ENCODE measurements at places on chromosomes 16 and 17.

GRCh38 chr17:56902348-56902747, 11.5 kb downstream of the TRIM25 start:
- DNase-seq = peak; percentile 35

DNA sequence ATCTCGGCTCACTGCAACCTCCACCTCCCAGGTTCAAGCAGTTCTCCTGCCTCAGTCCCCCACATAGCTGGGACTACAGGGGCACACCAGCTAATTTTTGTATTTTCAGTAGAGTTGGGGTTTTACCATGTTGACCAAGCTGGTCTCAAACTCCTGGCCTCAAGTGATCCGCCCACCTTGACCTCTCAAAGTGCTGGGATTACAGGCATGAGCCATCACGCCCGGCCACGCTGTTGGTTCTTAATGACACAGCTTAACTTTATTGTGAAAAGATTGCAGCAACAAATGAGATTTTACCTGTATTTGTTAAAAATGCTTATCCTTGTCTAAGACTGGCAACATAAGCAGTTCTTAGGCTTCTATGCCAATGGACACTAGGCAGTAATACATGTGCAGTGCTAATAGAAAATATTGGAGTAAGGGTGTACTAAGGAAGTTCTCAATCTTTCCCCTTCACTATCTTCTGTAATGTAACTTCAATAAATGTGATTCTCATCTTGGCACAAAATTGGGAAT, 2.9 kb downstream of the UBB start:
- no peak for DNase-seq

GRCh38 chr17:42979511-42980273, at the start of gene PTGES3L:
Gene PTGES3L (minus strand): TSS chr17:42980080. CDS start chr17:42980053, 27 bp downstream.
- peak; percentile 57 for DNase-seq

DNA sequence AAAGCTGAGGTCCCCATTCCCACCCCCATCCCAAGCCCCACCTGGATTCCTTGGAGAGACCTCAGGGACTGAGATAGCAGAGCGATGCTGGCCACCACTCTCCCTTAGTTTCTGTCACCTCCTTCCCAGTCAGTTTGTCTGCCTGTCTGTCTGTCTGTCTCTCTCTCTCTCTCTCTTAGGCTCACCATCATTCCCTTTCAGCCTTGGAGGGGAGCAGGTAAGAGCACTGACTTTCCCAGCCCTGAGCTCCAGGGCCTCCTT, 5.9 kb downstream of the CD300LB start:
- DNase-seq = no peak

GRCh38 chr17:20300436-20300934, 166.9 kb downstream of the LGALS9B start:
- DNase-seq = no peak

- peak; percentile 62 for DNase-seq
Measured at GRCh38 chr16:89187032-89187769, 13.1 kb downstream of the SLC22A31 start.

GRCh38 chr16:80500116-80500859, 40.5 kb upstream of the DYNLRB2 start:
- peak; percentile 6 for DNase-seq

DNA sequence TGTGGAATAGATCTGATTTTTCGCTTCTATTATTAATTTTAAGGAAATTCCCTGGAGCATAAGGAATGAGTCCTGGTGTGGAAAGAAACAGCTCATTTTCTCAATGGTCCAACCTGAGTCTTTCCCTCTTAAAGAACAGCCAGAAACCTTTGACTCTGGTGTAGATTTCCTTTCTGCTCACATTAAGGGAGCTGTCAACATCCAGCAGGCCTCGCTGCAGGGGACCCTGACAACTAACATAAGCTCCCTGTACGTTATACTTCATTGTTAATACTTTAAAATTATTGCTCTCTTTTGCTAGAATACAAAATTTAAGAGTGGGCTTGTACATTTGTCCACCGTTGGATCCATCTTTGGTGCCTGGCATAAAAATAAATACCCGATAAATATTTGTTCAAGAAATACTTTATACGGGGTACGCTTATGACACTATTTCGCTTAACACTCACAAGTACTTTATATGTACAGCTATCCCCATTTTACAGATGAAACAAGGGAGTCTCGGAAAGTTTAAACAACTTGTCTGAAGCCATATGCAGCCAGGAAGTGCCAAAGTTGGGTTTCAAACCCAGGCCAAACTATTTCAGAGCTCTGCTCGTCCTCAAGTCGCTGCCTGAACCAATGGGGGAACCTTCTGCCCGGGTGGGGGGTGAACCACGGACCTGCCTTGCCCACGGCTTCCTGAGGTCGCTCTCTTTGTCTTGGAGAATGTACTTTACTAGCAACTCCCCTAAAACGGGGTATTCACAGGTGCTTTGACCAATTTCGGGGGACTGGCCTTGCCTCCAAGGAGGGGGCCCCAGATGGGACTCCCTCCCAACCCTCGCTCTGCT, 611 bp downstream of the SMARCE1 start:
- DNase-seq = peak; percentile 10

DNA sequence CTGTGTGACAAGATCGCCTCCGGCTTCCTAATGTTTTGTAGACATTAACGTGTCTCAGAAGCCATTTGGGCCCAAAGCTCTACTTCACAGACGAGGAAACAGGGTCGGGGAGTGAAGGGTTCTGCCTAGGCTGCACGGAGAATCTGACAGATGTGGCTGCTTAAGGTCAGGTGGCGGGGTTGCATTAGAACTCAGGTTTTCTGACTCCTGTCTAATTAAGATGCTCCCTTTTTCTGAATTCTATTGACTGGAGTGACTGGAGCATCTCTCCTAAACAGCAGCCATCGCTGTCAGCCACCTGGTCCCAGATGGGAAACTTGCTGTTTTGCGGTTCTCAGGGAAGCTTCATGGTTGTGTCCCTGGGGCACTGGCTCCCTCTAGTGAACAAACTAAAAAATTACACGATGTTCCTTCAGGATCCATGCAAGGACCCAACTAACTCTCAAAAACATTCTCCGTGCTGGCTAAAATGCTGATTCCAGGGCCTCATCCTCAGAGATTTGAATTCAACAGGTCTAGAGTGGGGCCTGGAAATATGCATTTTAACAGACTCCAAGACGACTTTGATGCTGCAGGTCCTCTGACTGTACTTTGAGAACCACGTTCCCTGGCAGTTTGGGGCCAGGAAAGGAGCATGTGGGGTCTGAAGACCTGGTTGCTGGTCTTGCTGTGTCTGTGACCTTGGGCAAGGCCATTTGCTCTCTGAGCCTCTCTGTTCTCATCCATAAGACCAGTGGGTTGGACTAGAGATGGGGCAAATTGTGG, 117.4 kb downstream of the IRF8 start:
- peak; percentile 74 for DNase-seq

GRCh38 chr16:57513371-57514102, 22.8 kb downstream of the CCDC102A start:
- DNase-seq = no peak

DNA sequence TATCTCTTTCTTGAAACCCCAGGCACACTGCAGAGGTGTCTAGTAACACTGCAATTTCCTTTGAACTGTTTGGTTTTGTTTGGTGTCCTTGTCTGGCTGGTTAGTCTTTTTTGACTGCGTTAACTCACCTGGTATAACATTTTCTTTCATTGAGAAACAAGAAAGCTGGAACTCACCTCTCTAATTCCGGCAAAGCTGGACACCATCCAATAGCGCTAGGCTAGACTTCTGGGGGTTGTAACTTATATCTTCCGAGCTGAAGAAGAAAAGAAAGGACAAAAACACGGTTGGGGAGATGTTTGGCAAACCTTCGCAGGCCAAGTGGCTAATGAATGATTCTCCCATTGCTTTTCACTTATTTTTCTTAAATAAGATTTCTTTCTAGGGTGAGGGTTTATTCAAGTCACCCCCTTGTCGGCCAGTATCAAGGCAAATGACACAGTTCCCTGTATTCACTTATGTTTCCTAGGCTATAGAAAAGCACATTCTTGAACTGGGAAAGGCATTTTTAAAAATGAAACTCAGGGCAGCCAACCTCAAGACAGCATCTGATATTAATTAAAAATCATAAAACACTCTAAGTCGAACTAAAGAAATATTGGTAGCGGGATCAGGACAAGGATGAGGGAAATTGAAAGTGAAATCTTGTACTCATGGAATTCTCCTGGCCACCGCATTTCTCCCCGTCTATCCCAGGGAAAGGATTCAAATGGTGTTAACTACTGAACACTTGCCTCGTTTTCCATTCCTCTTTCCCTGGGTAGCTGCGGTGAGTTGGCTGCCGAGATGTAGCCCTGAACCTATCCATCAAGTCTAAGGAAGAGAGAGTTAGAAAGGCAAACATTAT, 95.9 kb upstream of the ZFHX3 start:
- no peak for DNase-seq

DNA sequence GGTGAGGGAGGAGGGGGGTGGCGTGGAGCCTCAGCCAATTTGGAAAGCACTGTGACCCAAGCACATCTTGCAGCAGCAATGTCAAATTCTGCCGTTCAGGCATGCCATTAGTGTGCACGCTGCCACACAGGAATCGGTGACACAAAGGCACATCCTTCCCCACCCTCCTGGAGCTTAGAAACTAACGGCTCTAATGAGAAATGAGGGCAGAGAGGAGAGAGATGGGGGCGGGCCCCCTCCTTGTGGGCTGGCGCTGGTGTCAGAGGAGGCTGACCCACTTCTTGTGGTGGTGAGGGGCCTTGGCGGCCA, 94.8 kb downstream of the RTN4RL1 start:
- DNase-seq = no peak

DNA sequence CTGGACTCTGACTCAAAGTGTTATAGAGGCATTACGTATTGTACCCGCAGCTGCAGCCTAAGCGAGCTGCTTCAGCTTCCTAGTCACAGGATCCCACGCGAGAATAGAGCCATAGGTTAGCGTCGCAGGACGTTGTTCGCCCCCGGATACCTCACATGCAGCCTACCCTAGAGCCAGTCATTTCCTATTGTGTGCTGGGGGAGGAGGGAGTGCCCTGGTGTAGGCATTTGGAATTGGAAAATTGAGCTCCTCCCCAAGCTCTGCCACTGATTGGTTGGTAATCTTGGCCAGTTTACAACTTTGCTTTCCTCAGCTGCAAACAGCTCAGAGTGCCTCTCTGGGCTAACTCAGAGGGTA, 530 bp downstream of the NAA60 start:
- DNase-seq = peak; percentile 26

GRCh38 chr17:15042311-15042710, 222.8 kb downstream of the PMP22 start:
- no peak for DNase-seq

GRCh38 chr17:75829747-75830146, 14.5 kb downstream of the UNC13D start:
- DNase-seq = no peak

DNA sequence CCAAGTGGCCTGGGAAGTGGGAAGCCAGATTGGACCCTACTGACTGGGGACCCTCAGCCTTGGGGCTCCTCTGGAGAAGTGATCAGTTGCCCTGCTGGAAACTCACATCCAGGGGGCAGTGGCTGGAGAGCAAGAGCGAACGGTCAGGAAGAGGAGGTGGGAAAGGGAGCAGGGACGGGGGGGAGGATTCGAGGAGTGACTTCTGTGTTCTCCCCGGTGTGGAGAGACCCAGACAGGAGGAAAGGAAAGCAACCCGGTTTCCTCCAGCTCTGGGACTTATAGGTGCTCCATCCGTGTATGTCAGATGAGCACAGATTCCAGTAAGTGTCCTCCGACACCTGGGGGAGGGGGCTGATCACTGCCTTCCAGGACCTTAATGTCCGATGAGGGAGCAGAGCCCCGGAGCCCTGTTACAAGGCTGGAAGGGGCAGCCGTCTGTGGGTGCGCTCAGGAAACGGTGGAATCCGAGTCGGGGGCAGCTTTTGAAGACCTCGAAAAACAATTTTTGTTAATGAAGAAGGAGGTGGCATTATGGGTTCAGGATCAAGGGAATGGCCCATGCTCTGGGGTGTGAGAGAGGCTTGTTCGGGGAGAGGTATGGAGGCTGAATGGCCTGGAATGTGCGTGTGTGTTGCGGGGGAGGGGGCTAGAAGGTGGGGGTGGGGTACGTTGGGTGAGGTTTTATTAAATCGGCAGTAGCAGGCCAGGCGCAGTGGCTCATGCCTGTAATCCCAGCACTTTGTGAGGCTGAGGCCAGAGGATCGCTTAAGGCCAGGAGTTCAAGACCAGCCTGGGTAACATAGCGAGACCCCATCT, 34.8 kb upstream of the NDRG4 start:
- no peak for DNase-seq

GRCh38 chr16:88982286-88983084, 5.5 kb upstream of the CBFA2T3 start:
- DNase-seq = no peak

DNA sequence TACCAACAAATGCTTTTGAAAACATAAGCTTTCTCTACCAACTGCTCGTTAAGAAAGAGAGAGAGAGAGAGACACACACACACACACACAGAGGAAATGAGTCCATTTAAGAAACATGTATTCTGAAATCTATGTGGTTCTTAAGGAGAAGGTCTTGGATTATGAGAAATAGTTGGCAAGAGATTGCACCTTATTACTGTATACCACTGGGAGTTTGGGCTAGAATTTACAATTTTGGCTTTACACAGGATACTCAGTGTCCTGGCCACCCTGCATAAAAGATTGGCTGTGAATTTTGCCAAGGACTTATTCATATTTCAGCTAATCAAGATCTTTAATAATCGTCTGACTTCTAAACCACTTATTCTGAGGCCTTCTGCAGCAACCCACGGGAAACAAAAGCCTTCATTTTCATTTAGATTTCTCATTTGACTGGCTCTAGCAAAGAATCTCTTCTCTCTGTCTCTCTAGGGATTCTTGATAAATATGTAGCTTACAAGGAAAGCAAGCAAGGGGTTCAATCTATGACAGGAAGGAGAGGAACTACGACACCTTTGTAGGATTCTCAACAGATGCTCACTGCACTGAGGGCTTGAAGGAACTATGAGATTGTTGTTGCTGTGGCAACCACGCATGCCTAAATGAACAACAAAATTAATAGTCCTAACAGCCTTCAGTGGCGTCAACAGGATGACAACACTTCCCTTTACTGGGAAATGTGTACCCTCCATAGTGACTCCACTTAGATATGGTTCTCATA, 75.3 kb upstream of the GNAO1 start:
- no peak for DNase-seq

DNA sequence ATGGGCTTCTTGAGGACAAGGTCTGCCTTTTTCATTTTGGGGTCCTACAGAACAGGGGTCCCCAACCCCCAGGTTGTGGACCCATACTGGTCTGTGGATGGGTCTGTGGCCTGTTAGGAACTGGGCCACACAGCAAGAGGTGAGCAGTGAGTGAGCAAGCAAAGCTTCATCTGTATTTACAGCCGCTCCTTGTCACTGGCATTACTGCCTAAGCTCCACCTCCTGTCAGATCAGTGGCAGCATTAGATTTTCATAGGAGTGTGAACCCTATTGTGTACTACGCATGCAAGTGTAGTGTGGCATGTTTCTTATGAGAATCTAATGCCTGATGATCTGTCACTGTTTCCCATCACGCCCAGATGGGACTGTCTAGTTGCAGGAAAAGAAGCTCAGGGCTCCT, 33.9 kb downstream of the ERN1 start:
- DNase-seq = no peak
